AG04449 (cell line): ENCODE measurements at places on chromosomes 4 and X.

GRCh38 chrX:64850371-64851082 is 125.7 kb downstream of the ZC4H2 start:
- DNase-seq = no peak

- DNase-seq = no peak
Observed at GRCh38 chr4:45423896-45424295, 697.5 kb upstream of the GNPDA2 start.

DNA sequence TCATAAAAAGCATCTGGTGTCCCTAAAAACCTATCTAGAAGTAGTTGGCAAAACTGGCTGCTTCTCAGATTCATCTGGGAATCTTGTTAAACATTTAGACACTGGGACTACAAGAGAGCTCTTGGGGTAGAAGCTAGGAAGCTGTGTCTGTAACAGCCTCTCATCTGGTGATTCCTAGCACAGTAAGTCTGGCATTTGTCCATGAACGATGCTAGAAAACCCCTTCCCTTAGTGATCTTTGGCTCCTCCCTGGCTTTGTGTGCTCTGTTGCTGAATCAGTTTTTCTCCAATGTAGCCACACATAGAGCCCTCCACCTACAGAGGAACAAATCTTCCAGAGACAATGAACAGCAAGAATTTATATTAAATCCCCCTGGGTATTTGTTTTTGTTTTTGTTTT is 951.7 kb upstream of the LCORL start:
- DNase-seq = no peak

DNA sequence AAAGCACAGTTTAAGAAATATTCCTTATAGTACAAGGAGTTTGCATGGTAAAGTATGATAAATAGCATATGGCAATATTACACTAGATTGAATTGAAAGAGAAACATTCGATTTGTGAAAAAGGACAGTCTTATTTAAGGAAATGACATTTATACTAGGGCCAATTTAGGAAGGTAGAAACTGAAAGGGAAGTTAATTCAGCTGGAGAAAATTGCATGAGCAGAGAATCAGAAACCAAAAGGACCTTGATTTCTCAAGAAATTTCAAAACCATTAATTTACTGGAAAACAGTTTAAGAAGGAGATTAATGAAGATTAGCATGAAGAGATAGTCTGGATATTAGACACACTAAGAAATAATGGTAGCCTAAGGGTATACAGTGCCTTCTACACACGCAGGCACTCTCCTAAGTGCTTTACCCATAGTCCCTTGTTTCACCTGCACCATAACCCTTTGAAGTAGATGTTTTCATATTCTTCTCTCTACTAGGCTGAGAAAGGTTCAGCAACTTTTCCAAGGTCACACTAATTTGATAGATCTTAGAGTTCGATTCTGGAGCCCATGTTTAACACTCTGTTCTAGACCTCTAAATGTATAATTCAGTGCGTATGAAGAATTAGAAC is 259.1 kb upstream of the SLIT2 start:
- DNase-seq = no peak

- DNase-seq = no peak
Observed at GRCh38 chrX:17860811-17861488, at the start of gene RAI2. TSS of gene RAI2 (minus strand) at chrX:17861298. CDS start at chrX:17802010, 59,288 bp downstream.
